ENCODE measurements at places on chromosomes 12 and 14. TPM values are rescaled to one million over a fixed set of nuclear protein-coding genes. Genes with fewer than 3 reads are reported as not detected.

- no peak for DNase-seq
Observed at GRCh38 chr12:510071-510825, 50.5 kb downstream of the B4GALNT3 start.

Gene SLC39A2
- not detected for total RNA-seq

Gene PPFIA2
- total RNA-seq = 4.4 TPM

DNA sequence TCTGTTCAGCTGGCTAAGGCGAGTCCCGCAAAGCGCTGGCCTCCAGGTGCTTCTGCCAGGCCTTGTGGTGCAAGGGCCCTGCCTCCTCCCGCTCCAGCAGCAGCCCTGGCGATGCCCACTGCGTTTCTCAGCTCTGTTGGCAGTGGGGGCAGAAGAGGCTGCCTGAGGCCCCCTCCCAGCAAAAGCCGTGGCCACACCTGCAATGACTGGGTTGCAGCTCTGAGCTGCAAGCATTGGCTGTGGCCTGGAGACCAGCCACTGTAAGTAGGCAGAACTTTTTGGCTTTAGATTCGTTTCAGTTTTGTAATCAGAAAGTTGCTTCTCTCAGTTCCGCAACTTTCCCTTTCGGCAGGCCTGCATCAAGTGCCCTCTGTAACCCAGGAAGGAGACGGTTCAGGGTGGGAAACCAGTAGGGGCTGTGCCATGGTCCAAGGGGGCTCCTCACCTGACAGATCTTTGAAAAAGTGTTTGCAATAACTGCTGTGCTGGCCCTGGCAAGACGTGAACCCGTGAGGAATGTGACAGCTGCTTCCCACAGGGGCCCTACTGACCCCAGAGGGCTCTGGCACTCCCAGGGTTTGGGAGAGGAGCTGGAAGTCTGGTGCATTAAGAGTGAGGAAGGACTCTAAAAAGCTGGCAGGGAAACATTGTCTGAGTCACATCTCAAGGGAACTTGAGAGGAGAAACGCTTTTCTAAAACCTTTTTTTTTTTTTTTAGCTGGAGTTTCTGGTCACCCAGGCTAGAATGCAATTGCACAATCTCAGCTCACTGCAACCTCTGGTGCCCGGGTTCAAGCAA lies 54.5 kb upstream of the MAX start:
- no peak for DNase-seq

DNA sequence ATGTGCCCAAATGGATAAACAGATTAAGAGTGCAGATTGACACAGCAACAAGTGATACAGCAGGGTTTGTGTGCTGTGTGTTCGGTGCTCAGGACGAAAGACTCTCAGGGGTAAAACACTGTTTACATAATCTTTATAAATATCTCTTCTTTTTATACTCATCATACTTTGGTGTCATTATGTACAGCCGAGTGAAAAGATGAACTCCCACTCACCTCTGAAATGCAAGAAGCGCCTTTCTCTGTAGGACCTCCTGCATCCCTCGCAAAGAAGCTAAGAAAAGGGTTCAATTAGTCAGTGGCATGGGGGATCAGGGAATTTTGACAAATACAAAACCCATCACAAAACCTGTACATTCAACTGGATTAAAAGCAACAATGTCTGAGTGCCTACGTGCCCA lies 163.6 kb downstream of the TTC7B start:
- DNase-seq = no peak

Gene MIP
- not detected for total RNA-seq

DNA sequence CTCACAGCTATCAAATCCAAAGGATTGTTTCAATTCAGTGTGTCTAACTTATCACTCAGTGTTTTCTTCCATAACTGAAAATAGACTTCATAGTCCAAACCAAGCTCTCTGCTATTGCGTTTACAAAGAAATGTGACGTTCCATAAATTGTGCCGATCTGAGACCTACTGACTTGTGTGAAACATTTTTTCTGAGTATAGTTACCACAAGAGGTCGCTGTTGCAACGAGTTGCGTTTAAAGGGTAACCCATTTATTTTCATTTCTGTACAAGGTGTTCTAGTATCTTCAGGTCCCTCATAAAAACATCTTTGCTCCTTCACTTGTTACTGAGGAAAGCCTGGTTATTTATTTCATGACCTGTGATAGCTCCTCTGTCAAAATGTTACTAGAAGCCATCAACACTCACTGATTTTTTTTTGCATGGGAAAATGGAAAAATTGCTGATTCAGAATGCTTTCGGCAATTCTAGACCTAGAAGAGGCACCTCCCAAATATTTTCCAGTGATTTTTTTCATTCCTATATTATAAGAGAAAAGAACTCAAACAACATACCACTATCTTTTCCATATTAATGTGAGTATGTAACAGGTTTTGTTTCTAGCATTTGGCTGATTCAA lies 60.9 kb upstream of the OR4E1 start:
- DNase-seq = no peak

DNA sequence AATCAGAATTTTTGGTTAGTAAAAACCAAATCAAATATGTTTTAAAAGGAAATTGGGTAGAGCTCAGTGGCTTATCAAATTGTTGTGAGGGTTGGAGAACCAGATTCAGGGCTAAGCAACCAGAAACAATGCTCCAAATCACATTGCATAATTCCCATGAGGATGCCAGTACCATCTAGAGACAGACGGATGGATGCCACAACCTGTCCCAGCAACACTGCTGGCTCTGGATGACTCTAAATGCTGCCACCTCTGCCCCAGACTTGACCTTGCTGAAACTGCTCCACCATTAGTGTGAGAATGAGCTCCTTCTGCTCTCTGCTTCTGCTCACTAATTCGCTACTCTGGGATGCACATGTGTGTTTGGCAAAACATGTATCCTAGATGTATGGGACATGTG lies 43.9 kb downstream of the FRS2 start:
- no peak for DNase-seq

DNA sequence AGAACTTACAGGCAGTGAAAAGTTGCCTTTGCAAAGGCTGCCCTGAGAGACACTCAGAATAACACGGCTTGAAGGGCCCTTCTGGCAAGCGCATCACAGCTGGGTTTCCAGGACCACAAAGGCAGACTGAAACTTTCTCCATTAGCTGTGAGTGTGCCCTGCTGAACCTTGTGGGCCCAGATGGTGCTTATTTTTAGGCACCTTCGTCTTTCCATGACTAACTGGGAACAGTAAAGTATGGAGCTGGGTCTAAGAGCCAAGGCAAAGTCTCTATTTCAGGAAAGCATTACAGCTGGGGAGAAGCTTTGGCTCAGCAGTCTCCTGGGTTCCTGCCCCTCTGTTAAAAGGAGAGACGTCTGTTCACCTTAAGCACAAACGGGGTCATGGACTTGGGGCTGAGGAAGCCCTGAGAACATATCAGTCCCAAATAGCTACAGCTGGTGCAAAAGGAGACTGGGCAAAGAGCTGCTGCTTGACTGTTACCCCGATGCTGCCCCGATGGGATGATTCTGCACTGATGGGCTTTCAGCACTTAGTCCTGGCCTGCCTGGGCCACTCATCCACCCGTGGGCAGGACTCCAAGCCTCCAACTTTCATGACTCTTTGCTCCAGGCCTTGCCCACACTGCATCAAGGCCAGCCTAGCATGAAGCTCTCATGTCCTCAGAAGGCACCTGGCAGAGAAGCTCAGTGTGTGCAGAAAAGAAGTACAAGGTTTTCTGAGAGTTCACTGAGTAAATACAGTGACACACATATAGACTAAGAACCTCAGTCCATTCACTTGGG lies 248.3 kb downstream of the PHLDA1 start:
- DNase-seq = no peak

- no peak for DNase-seq
Observed at GRCh38 chr14:105389976-105390848, 8.1 kb upstream of the TEX22 start.

DNA sequence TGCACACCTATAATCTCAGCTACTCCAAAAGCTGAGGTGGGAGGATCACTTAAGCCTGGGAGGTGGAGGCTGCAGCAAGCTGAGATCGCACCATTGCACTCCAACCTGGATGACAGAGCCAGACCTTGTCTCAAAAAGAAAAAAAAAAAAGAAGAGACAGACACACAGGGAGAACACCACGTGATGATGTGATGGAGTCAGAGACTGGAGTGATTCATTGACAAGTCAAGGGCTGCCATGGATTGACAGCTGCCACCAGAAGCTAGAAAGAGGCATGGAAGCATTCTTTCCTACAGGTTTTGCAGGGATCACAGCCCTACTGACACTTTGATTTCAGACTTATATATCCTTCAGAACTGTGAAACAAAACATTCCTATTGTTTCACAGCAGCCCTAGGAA lies 3.5 kb upstream of the HCFC2 start:
- no peak for DNase-seq

Gene HELB
- 3.6 TPM for total RNA-seq

DNA sequence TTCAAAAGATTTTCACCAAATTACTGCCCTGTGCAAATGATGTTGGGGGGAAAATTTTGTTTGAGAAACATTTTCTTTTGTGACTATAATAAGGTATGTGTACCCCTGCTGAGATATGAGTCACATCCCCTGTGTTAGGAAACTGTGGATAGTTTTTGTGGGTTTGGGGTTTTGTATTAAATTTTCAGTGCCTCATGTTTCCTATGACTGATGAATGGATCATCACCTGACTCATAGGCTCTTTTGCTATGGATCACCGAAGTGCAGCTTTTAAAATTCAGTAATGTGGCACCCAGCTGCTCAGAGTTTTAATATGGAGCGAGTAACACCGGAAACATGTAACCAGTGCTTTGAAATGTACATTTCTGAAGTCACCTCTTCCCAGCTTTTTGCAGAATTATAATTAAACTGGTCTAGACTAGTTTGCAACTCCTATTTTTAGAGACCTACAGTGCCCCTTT lies 167.4 kb upstream of the HMGA2 start:
- no peak for DNase-seq

DNA sequence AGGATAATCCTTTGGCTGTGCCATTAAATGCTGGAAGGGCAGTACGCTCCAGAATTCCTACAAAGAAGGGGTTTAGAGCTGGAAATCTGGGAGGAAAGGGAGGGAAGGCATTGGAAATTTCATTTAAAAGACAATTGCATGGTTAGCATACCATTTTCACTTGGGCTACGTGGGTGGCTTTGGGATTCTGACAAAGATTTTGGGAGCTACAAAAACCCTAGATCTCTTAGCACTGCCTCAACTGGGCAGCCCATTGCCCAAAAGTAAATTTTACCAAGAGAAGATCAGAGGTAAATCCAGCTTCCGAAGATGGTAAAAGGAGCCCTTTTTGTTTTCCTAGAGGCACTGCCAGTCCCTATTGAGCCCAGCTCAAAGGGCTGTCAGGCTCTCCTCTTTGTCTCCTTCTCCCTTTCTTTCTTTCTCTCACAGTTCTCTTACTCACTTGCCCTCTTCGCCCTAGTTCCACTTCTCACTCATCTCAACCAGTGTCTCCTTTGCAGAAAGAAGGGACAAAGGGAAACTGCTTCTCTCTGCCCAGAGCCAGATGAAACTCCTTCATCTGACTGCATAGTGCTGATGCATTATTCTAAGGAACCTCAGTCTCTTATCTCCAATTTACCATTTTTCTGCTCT lies 125.4 kb upstream of the PLEKHA5 start:
- DNase-seq = no peak

Gene NRXN3
- total RNA-seq = 23.2 TPM

DNA sequence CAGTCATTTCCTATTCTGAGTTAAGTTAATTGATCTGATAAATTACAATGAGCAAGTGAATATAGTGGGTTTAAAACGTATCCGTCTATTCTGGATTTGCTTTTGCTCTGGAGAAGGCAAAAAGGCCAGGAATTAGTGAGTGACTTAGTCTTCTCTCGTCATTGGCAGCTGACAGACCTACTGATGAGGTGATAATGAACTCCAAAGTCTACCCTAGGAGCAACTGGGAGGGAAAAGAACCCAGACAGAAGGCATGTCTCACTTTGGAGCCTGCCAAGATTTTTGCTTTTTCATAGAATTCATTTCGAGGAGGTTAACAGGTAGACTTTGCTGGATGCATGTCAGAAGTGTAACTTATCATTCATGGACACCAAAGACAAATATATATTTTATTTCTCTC lies 270.3 kb downstream of the FBXL14 start:
- no peak for DNase-seq

- DNase-seq = no peak
Observed at GRCh38 chr12:128970941-128971340, 117.7 kb downstream of the GLT1D1 start.

GRCh38 chr14:90778571-90779255 lies 37.5 kb downstream of the TTC7B start:
- DNase-seq = no peak

DNA sequence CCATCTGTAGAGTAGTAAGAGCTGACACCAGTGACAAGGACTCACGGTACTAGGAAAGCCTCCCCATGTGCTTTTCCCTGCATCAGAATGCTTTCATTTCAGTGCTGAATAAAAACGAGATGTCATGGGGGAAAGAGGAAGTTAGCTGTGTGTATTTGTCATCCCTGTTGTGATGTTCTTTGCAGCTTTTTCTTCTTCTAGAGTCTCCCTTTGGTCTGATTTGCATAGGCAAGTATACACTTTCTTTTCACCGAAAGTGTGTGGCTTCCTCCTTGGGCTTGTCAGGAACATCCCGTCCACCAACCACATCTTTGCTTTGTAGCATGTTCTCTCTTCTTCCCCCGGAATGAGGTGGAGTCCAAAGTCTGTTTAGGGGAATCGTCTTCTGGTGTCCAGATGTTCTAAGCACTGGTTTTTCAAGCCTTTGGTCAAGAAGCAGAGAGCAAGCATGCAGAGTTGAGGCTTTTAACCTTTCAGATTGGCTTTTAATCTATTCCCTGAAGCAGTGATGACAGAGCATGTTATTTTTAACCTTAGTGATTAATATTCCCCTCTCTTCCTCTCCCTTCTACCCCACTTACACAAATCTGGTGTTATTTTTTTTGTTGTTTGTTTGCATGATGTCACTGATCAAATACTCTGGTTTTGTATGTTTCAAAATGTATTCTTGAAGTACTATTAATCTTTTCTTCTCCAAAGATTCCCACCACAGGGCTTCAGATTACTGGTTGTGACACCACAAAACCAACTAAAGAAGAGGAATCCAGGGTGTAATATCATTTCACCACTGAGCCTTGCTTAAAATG lies 163.4 kb downstream of the SAMD4A start:
- DNase-seq = no peak

All from sigmoid colon (tissue), 7 donors.